ENCODE measurements at places on chromosomes 5 and 9. TPM values are rescaled to one million over a fixed set of nuclear protein-coding genes. Genes with fewer than 3 reads are reported as not detected.

The LCN12 gene
- total RNA-seq: 2.1 TPM

The MARCOL gene
- not detected for total RNA-seq

The PTGES gene
- total RNA-seq: 0.39 TPM

The PAEP gene
- not detected for total RNA-seq

The FAM169A gene
- total RNA-seq: 2.1 TPM

- H3K4me1 ChIP-seq: peaks cover 50% of the 10 kb centered on the region
- no peak overlapping the region for H3K4me3 ChIP-seq
- H3K27ac ChIP-seq: peak overlapping the region; percentile 7
- DNase-seq: no peak
Measured at GRCh38 chr5:56099346-56099745, 104.6 kb upstream of the IL6ST start.

- peaks cover 8% of the 10 kb centered on the region for H3K36me3 ChIP-seq
- no peak overlapping the region for H3K4me3 ChIP-seq
- no peaks in the 10 kb centered on the region for H3K27me3 ChIP-seq
- H3K4me1 ChIP-seq: peaks cover under 1% of the 10 kb centered on the region
- DNase-seq: no peak
Measured at GRCh38 chr5:151825445-151825844, 53.7 kb downstream of the G3BP1 start.

GRCh38 chr5:125214080-125214479 is 467.6 kb upstream of the ZNF608 start:
- DNase-seq: no peak
- H3K27me3 ChIP-seq: no peaks in the 10 kb centered on the region
- no peaks in the 10 kb centered on the region for H3K36me3 ChIP-seq
- H3K4me1 ChIP-seq: no peaks in the 10 kb centered on the region
- H3K4me3 ChIP-seq: no peak overlapping the region

- H3K36me3 ChIP-seq: no peaks in the 10 kb centered on the region
- H3K4me1 ChIP-seq: no peaks in the 10 kb centered on the region
- peaks cover 13% of the 10 kb centered on the region for H3K27me3 ChIP-seq
- H3K4me3 ChIP-seq: no peak overlapping the region
Measured at GRCh38 chr9:34572092-34572491, 17.4 kb downstream of the CNTFR start.

- no peaks in the 10 kb centered on the region for H3K36me3 ChIP-seq
- H3K27me3 ChIP-seq: peaks cover 13% of the 10 kb centered on the region
- DNase-seq: no peak
- no peak overlapping the region for H3K27ac ChIP-seq
- no peak overlapping the region for H3K4me3 ChIP-seq
Measured at GRCh38 chr9:105319202-105319813, 74.9 kb downstream of the SLC44A1 start.

DNA sequence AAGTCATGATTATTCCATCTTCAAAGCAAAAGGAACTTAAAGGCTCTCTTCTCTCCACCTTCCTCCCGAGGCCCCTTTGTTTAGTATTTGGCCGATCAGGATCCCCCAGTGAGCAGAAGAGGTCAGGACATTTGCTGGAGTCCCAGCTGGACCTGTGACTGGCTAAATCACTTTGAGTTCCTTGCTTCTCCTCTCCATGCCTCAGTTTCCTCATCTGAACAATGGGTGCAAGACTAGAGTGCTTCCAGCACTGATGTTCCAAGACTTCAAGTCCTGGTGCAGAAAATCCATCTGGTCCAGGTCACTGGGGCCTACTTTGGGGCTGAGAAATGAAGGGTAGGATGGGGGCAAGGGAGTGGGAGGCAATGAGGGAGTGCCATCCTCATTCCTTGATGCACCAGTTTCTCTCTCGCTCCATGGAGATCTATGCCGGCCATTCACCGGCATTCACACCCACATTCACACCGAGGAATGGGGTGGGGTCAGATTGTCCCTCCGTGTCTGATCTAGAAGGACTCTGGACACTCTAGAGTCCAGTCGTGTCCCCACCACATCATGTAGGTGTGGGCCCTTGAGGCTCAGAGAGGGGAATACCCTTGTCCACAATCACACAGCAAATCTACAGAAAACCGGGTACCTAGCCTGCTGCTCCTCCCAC is 38.7 kb upstream of the IL17B start:
- H3K27me3 ChIP-seq: no peaks in the 10 kb centered on the region
- H3K4me3 ChIP-seq: no peak overlapping the region
- no peak for DNase-seq
- H3K27ac ChIP-seq: no peak overlapping the region

DNA sequence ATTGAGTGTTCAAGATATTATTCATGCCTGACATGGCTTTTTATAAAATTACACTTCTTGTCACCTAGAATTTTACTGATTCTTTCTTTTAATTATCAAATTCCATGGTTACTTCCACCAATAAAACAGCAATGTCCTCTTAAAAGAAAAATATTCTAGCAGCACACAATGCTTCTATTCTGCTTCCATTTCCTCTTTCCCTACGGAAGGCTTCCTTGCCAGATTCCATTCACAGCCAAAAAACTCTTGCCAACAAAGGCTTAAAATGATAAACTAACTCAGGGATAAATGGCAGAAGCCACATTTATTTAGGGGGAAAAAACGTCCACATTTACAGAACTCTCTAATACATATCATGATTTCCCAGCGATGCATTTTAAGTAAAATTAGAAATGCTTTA is 111.6 kb downstream of the CTNND2 start:
- H3K36me3 ChIP-seq: no peaks in the 10 kb centered on the region
- DNase-seq: no peak
- H3K27me3 ChIP-seq: no peaks in the 10 kb centered on the region
- no peak overlapping the region for H3K4me3 ChIP-seq

DNA sequence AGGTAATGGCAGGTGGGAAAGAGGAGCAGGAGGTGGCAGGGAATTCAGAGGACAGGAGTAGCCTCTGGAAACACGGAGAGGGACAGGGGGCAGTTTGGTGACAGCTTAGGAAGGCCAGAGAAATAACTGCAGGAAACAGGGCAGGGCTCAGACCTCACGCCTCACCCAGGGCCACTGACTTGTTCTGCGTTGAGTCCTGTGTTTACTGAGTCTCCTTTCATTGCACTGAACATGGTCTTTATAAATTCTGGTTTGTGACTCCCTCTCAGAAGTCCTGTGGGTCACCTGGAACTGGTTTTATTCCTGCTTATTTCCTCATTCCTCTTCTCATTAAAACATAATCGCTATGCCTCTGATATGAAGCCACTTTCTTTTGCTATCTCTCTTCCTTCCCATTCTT is 55.2 kb upstream of the ZNF622 start:
- no peaks in the 10 kb centered on the region for H3K27me3 ChIP-seq
- no peak overlapping the region for H3K27ac ChIP-seq
- H3K36me3 ChIP-seq: no peaks in the 10 kb centered on the region
- no peak for DNase-seq
- peaks cover 11% of the 10 kb centered on the region for H3K4me1 ChIP-seq
- H3K4me3 ChIP-seq: no peak overlapping the region

DNA sequence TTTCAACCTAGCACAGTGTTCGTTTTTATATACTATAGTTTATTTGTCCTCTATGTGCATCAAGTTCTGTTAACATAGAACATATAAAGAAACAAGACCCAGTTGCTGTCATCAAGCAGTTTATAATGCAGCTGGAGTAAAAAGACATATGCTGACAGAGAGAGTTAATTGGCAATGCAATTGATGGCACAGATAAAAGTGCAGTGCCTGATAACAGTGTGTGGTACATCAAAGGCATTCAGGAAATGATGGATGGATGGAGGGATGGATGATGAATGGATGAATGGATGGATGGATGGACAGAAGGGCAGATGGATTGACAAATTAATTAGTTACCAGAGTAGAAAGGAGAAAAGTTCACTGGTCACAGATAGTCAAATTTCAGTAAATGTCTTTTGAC is 238.9 kb downstream of the RFK start:
- H3K27ac ChIP-seq: no peak overlapping the region
- no peak overlapping the region for H3K4me3 ChIP-seq
- H3K27me3 ChIP-seq: no peaks in the 10 kb centered on the region
- H3K36me3 ChIP-seq: no peaks in the 10 kb centered on the region
- no peak for DNase-seq
- no peaks in the 10 kb centered on the region for H3K4me1 ChIP-seq

DNA sequence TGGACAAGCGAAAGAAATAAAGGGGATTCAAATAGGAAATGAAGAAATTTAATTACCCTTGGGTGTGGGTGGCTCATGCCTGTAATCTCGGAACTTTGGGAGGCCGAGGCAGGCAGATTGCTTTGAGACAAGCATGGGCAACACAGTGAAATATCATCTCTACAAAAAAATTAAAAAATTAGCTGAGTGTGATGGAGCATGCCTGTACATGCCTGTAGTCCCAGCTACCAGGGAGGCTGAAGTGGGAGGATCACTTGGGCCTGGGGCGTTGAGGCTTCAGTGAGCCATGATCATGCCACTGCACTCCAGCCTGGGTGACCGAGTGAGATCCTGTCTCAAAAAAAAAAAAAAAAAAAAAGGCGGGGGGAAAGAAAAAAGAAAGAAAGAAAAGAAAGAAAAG is 4.0 kb upstream of the RCL1 start:
- no peak overlapping the region for H3K27ac ChIP-seq
- peaks cover 15% of the 10 kb centered on the region for H3K27me3 ChIP-seq
- no peak for DNase-seq
- H3K36me3 ChIP-seq: no peaks in the 10 kb centered on the region

DNA sequence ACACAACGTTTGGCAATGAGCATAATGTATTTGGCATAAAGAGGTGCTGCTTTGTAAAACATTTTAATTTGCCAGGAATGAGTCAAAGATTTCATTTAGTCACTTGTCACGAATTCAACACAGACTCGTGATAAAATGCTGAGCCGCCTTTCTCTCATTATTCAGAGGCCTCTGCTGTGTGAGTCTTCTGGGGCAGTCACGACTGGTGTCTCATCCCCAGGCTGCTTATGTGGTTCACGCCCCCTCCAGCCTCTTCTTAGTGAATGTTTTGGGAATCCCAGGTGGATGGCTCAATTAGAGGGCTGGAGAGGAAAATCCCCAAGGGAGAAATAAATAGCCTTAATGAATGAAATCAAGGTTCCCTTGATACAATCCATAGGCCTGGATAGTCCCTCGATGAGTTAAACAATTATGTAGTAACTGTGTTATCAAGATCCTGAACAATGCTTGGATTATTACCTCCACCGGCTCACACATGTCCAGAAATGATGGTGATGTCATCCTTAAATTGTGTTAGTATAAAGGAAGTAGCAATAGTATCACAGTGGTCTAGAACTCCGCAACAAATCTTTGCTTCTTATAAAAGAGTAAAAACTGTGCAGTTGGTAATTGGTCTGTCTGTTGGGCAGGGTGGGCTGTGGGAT is 192.1 kb upstream of the ADAMTS16 start:
- no peak for DNase-seq
- no peaks in the 10 kb centered on the region for H3K36me3 ChIP-seq
- H3K4me3 ChIP-seq: no peak overlapping the region
- no peaks in the 10 kb centered on the region for H3K4me1 ChIP-seq

- DNase-seq: no peak
- H3K4me1 ChIP-seq: no peaks in the 10 kb centered on the region
- H3K27ac ChIP-seq: no peak overlapping the region
- H3K4me3 ChIP-seq: no peak overlapping the region
- no peaks in the 10 kb centered on the region for H3K36me3 ChIP-seq
Measured at GRCh38 chr9:86219606-86220005, 39.9 kb downstream of the C9orf153 start.

DNA sequence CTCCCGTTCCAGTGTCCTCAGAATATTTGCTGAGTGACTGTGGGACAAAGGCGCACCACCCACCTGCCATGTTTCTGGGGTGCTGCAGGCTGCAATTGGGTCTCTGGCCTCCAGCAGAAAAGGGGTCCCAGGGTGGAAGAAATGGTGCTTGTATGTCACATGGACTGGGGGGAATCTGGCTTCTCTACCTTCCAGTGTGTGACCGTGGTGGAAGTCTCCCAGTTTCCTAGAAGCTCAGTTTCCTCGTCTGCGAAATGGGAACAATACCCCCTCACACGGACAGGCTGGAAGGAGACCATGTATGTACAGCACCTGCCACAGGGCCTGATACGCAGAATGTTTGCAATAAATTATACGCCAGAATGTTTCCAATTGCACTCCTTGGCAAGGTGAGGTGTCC is 23.8 kb downstream of the CPLX2 start:
- no peak overlapping the region for H3K27ac ChIP-seq
- no peak overlapping the region for H3K4me3 ChIP-seq
- DNase-seq: no peak
- peaks cover 43% of the 10 kb centered on the region for H3K27me3 ChIP-seq
- peaks cover 24% of the 10 kb centered on the region for H3K4me1 ChIP-seq

DNA sequence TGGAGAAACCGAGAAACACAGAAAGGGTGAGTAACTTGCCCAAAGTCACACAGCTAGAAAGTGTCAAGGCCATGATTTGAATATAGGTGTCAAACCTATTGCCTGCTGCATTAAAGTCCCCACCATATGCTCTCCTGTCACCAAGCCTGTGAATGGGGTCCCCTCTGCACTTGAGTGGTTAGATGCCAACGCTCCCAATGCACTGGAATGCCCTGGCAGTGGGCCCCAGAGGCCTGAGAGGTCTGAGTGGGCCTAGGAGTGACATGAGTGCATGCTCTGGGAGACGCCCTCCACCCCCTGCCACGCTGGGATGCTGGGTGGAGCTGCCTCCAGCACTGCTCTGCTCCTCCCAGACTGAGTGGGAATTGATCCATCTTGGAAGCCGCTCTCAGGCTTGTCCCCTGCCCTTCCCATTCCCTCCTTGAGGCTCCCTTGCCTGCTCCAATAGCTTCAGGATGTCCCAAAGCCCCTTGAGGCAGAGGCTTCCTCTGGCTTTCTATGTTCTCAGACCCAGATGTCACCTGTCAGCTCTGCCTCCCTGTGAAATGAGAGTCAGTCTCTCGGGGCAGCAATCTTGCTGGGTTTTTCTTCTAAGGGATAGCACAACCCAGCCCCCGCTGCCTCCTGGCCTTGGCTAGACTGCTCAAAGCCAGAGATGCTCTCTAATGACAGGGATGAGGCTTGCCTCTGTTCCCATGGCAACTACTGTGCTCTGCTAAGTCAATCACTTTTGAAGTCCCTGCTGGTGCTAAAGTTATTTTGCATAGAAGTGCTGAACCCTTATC is 6.6 kb upstream of the ARSI start:
- no peaks in the 10 kb centered on the region for H3K36me3 ChIP-seq
- H3K4me1 ChIP-seq: no peaks in the 10 kb centered on the region
- peaks cover 20% of the 10 kb centered on the region for H3K27me3 ChIP-seq
- H3K4me3 ChIP-seq: no peak overlapping the region
- no peak overlapping the region for H3K27ac ChIP-seq

DNA sequence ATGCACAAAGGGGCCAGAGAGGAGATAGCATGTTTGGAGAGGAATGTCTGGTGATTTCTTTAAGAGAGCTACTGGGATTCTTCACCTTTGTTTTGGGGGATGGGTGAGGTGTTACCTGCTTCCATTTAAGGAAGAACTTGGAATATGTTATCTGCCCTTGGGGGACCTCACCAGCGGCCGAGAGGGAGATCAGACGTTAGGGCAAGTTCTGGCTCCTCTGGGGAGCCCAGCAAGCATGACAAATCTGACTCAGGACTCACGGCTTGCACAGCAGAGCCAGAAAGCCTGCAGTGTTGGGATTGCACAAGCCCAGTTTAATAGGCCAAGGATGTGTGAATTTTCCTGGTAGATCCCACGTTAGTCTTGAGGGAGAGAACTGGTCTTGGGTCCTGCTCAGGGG is 40.3 kb downstream of the SLC28A3 start:
- H3K27me3 ChIP-seq: no peaks in the 10 kb centered on the region
- DNase-seq: no peak
- H3K36me3 ChIP-seq: peaks cover 8% of the 10 kb centered on the region
- no peak overlapping the region for H3K27ac ChIP-seq

- H3K27me3 ChIP-seq: peaks cover 12% of the 10 kb centered on the region
- peaks cover 22% of the 10 kb centered on the region for H3K4me1 ChIP-seq
- no peak overlapping the region for H3K27ac ChIP-seq
- no peak for DNase-seq
Measured at GRCh38 chr9:32574858-32575257, 1.9 kb upstream of the NDUFB6 start.
